ENCODE measurements at places on chromosomes 2 and 18.

DNA sequence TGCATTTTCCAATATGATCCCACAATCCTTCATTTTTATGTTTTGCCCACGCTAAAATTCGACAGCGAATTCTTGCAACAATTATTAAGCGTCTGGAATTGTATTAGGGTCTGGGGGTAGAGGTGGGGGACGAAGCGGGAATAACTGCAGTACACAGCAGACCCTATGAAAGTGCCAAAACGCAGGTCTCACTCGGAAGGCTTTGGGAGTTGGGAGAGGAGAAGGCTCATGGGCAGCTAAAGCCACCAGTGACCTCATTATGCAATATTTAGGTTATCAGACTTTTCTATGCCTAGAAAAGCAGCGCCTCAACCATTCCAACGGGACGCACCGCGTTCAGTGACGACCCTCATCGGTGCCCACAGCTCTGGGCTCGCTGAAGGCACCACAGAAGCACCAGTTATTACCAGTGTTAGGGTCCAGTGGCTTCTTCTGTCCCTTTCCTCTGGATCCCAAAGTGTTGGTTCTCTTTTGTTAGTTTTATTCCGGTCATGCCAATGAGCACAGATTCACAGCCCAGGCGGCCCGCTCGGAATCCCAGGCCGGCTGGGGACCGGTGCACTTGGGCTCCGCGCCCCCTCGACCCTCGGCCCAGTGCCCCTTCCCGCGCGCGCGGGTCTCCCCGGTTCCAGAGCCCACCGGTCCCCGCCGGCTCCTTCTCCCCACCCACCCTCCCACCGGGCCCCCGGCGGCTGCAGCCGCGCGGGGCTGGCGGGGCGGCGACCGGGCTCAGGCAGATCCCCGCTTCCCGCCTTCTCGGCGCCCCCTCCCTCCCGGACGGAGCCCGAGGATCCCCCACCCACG, 737 bp upstream of the MAPK4 start:
- no peak for DNase-seq

GRCh38 chr2:121005453-121005852, 269.8 kb downstream of the GLI2 start:
- no peak for DNase-seq

DNA sequence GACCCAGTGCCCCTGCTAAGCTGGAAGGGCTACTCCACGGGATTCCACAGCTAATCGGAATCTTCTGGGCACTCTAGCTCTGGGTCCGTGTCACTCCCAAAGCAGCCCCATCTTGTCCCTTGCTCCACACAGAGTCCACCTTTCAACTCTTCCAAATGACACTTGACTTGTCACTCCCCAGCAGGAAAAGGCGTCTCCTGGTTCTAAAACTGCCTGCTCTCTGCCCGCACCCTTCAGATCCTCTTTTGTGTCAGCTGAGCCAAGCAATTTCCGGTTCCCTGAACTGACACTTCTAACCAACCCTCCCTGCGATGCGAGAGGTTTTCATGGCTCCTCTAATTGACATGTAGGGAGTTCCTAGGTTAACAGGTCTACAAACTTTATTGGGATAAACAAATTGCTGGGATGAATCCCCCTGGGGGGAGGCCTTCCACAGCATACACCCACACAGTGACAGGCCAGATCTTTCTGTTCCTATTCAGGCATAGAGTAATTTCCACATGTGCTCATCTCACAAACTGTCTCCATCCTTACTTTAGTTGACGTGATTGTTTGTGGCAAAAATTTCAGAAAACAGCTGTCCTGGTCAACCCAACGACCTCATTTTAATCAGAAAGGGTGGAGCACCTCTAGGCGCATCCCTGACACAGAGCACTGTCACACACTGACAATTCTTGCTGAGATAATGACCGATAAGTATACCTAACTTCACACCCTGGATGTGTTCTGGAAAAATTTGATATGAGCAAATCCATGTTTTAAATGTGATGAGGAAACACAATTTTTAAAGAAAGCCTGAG, 104.9 kb downstream of the RBMS1 start:
- DNase-seq, result no peak

DNA sequence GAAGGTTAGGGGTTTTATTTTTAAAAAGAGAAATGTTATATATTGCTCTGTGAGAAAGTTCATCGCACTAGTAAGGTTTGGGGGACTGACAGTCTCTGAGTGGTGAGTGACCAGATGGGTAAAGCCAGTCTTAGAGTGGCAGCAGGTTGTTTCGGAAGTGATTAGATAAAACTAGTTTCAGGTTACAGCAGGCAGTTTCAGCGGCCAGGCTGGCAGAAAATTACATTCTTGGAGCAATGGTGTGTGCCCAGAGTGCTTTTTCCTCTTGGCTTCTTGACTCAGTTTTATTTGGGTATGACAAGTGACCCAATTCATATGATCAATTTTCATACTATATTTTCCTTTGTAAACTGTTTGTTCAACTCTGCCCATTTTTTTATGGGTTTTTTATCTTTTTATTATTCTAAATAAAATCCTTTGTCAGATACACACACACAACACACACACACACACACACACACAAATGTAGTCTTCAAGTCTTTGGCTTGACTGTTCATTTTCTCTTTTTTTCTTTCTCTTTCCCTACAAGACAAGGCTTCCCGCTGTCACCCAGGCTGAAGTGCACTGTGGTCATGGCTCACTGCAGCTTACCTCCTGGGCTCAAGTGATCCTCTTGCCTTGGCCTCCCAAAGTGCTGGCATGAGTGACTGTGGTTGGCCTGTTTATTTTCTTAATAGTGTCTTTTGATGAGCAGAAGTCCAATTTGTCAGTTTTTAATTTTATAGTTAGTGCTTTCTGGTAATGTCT, 30.9 kb downstream of the RALBP1 start:
- no peak for DNase-seq

GRCh38 chr2:121283670-121284462, 1.1 kb downstream of the TFCP2L1 start:
- DNase-seq, result no peak

- no peak for DNase-seq
These were observed 153.6 kb downstream of the TDRD15 start for GRCh38 chr2:21277068-21278056.

GRCh38 chr2:168255866-168256265, 8.5 kb upstream of the STK39 start:
- no peak for DNase-seq

Measured in stimulated activated CD4-positive, alpha-beta T cell treated with anti-CD3 and anti-CD28 coated beads, TNF-alpha, amount 100 ng/mL, for 1 hour (primary cell).